ENCODE measurements at places on chromosomes 5 and 9. TPM values are rescaled to one million over a fixed set of nuclear protein-coding genes. Genes with fewer than 3 reads are reported as not detected.

The FCHO2 gene
- 0.84 TPM for total RNA-seq

The PCDHGB7 gene
- 0.08 TPM for total RNA-seq

The DDX4 gene
- 0.23 TPM for total RNA-seq

The FREM1 gene
- total RNA-seq = not detected

The TMEM215 gene
- total RNA-seq = not detected

The PRELID2 gene
- 1.0 TPM for total RNA-seq

The PDCD1LG2 gene
- total RNA-seq = 1.0 TPM

All from activated naive CD4-positive, alpha-beta T cell treated with anti-CD3 and anti-CD28 coated beads, Interleukin-2, amount 10 ng/mL, durations not matched to agents 5 hours and 36 hours (primary cell).